Karpas-422 (cell line): ENCODE measurements at places on chromosomes 5 and 9.

- H3K27ac ChIP-seq = peak overlapping the region; percentile 43
- H3K4me1 ChIP-seq = peaks cover 29% of the 10 kb centered on the region
- no peaks in the 10 kb centered on the region for H3K27me3 ChIP-seq
- peaks cover 24% of the 10 kb centered on the region; the same call in 1 of the 2 replicates for H3K36me3 ChIP-seq
These were observed 139.7 kb downstream of the MEF2C start for GRCh38 chr5:88743231-88743834.

DNA sequence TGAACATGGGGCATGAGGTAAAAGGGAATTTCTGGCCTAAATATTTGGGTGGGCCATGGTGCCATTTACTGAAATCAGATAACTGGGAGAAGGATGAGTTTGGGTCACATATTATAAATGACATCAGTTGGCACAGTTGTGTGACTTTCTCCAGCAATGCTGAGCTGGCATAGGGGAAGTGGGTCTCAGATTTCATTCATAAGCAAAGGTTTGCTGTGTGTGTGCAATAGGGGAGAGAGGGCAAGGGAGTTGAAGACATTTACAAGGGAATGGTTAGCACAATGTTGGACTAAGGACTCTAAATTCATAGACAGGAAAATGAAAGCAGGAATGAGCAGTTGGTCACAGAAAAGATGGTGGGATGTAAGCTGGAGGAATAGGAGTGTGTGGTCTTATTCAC lies 47.8 kb upstream of the KLF9 start:
- DNase-seq = no peak
- H3K27me3 ChIP-seq = no peaks in the 10 kb centered on the region
- no peaks in the 10 kb centered on the region for H3K4me1 ChIP-seq
- no peaks in the 10 kb centered on the region for H3K36me3 ChIP-seq
- H3K4me3 ChIP-seq = no peak overlapping the region
- no peak overlapping the region for H3K27ac ChIP-seq

GRCh38 chr9:123239726-123240125 lies 28.7 kb downstream of the STRBP start:
- peaks cover 55% of the 10 kb centered on the region for H3K4me1 ChIP-seq
- H3K27ac ChIP-seq = peak overlapping the region; percentile 19
- peaks cover under 1% of the 10 kb centered on the region; the same call in 1 of the 2 replicates for H3K36me3 ChIP-seq
- no peak for DNase-seq

DNA sequence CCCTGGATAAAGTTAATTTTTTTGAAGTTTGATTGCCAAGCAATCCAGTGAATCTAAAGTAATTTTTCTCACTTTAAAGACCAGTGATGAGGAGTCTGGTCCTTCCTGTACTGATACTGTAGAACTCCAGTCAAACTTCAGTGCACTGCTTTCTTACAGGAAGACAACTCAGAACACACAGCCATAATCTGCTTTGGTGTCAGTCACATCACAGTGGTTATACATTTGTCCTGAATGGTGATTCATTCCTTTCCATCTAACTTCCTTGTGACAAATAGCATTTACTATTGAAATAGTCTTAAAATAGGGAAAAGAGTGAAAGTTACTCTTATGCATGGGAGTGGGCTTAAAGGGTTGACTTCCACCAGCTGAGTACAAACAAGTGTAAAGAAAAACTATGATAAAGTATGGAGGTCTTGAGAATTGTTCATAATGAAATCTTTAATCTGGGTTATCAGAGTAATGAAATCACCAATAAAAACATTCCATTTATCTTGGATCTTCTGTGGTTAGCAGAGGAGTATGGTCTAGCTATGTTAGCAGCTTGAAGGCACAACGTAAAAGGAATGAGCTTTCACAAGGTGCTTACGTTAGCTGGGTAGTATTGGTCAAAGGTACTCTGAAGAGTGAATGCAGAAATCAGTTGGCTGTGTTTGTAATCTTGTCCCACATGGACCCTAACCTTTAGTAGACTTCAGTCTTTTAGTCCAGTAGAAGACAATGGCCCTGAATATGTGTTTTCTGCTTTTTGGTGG lies 41.5 kb downstream of the DCP2 start:
- peaks cover 28% of the 10 kb centered on the region for H3K4me1 ChIP-seq
- H3K27me3 ChIP-seq = no peaks in the 10 kb centered on the region
- H3K36me3 ChIP-seq = peaks cover 51% of the 10 kb centered on the region
- no peak overlapping the region for H3K4me3 ChIP-seq
- no peak overlapping the region for H3K27ac ChIP-seq

GRCh38 chr5:124739634-124740025 lies 6.8 kb downstream of the ZNF608 start:
- no peaks in the 10 kb centered on the region; the same call in 1 of the 2 replicates for H3K36me3 ChIP-seq
- no peak overlapping the region for H3K27ac ChIP-seq
- DNase-seq = no peak
- no peak overlapping the region for H3K4me3 ChIP-seq
- H3K4me1 ChIP-seq = peaks cover 98% of the 10 kb centered on the region
- H3K27me3 ChIP-seq = no peaks in the 10 kb centered on the region

DNA sequence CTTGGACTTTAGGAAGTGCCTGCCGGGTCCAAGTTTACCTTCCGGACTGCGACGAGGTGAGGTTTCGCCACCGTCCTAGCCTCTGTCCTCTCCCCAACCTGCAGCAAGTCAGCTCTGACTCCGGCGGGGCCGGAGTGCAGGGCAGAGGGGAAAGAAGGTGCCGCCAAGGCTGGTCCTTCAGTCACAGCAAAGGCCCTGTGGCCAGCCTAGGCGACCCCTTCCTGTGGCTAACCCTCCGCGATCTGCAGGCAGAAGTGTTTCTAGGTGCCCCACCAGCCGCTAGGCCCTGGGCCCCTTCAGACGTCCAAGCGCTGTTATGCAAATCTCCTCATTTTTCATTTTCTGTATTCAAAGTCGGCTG lies 11.1 kb upstream of the NKX2-5 start:
- H3K4me3 ChIP-seq = no peak overlapping the region
- H3K27me3 ChIP-seq = no peaks in the 10 kb centered on the region
- no peak for DNase-seq

DNA sequence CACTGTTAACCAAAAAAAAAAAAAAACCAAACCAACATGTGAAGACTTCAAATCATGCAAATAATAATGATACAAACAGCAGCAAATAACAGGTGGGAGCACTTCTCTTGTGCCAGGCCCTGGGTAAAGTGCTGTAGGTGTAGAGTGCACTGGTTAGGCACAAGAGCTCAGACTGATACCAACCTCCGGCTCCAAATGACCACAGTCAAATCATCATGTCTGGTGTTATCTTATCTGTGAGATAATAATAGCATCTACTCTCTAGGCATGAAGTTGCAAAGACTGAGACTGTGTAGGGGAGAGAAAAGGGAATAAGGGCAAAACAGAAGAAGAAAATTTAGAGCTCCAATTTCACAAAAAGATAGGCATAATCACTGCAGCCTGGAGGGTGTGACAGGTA lies 159.5 kb downstream of the ARL15 start:
- no peak overlapping the region for H3K4me3 ChIP-seq
- no peak overlapping the region for H3K27ac ChIP-seq
- H3K36me3 ChIP-seq = no peaks in the 10 kb centered on the region
- no peaks in the 10 kb centered on the region for H3K27me3 ChIP-seq
- DNase-seq = no peak

- H3K4me1 ChIP-seq = peaks cover 71% of the 10 kb centered on the region
- H3K4me3 ChIP-seq = peak overlapping the region; percentile 5
- no peaks in the 10 kb centered on the region for H3K27me3 ChIP-seq
- peak; percentile 65 for DNase-seq
These were observed 5.5 kb upstream of the TNFSF15 start for GRCh38 chr9:114811301-114811700.

DNA sequence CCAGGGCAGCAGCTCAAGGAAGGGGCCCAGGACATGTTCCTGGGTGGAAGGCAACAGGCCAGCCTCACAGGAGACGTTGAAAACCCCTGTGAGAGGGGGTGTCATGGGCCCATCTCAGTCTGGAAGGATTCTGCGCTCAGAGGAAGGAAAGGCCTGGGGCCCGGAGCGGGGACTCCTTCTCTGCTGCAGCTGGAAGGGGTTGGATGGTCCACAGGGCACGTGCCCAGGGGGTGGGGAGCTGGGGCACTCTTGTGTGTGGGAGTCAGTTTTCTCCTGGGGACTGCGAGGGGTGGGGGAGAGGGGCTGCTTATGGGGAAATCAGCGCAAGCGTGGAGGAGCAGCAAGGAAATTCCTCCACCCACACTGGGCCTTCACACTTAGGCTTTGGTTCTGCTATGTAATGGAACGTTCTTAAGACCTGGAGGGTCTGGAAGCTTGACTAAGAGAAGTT lies 2.9 kb upstream of the LPCAT1 start:
- H3K27ac ChIP-seq = peak overlapping the region; percentile 95
- no peaks in the 10 kb centered on the region for H3K36me3 ChIP-seq
- peak overlapping the region; percentile 75 for H3K4me3 ChIP-seq
- DNase-seq = peak; percentile 64
- H3K27me3 ChIP-seq = no peaks in the 10 kb centered on the region

DNA sequence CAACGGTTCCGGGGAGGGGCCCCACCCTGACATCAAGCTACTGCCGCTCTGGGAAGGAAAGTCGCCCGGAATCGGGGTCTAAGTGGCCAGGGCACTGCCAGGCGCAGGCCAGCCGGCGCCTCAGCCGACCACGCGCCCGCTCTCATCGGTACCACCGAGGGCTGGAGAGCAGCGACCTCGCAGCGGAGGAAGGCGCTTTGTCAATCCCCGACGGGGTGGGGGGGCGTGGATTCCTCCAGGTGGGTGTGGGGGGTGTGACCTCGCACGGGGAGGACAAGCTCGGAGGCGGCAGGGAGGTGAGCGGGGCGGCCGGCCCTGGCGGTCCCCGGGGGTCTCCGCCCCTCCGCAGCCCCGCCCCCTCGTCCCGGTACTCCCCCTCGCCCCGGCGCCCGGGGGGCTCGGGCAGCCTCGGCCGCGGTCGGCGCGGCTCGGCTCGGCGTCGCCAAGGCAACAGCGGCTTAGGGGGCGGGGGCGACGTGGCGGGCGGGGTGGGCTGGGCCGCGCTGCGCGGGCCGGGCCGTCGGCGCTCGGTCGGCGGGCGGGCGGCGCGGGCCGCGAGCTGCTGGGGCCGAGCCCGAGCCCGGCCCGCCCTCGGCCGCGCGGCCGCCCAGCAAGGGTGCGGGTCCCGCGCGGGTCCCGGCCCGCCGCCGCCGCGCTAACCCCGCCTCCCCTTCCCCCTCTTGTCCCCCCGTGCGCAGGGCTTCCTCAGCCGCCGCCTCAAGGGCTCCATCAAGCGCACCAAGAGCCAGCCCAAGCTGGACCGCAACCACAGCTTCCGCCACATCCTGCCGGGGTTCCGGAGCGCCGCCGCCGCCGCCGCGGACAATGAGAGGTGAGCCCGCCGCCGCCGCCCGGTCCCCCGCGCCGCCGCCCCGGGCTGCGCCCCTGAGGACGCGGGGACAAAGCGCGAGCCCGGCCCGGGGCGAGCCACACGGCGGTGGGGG lies 47.5 kb downstream of the DAB2IP start:
- H3K4me3 ChIP-seq = no peak overlapping the region
- peak; percentile 47 for DNase-seq
- no peak overlapping the region for H3K27ac ChIP-seq
- H3K27me3 ChIP-seq = no peaks in the 10 kb centered on the region

DNA sequence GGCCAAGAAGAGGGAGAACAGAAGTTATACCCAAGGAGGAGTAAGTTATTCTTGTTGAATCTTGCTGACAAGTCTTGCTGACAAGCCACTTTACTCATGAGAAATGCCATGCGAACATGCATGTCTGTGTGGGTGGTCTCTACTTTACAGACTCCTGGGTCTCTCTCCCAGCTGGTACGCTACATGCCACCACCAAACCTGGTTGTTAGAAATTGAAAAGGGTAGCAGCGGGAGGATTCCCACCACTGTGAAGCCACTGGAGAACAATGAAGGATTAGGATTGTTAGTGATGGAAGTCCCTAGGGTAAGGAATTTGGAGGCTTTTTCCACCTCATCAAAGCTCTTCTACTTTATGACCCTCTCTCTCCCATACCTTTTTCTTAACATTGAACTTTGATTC lies 53.6 kb upstream of the GABRB2 start:
- no peaks in the 10 kb centered on the region for H3K27me3 ChIP-seq
- no peak for DNase-seq
- no peaks in the 10 kb centered on the region for H3K4me1 ChIP-seq
- no peak overlapping the region for H3K27ac ChIP-seq
- no peak overlapping the region for H3K4me3 ChIP-seq

- no peak for DNase-seq
- H3K27ac ChIP-seq = no peak overlapping the region
- H3K4me3 ChIP-seq = no peak overlapping the region
- H3K4me1 ChIP-seq = no peaks in the 10 kb centered on the region
- no peaks in the 10 kb centered on the region for H3K27me3 ChIP-seq
- H3K36me3 ChIP-seq = no peaks in the 10 kb centered on the region
These were observed 708.0 kb upstream of the FAM174A start for GRCh38 chr5:99827136-99827535.
